ENCODE measurements at places on chromosomes 12 and 14.

- DNase-seq = no peak
These were observed 34.2 kb upstream of the PYGL start for GRCh38 chr14:50978529-50978871.

- no peak for DNase-seq
These were observed 32.3 kb upstream of the TBC1D30 start for GRCh38 chr12:64792128-64792527.

GRCh38 chr12:51721282-51721940, 127.1 kb downstream of the FIGNL2 start:
- no peak for DNase-seq

DNA sequence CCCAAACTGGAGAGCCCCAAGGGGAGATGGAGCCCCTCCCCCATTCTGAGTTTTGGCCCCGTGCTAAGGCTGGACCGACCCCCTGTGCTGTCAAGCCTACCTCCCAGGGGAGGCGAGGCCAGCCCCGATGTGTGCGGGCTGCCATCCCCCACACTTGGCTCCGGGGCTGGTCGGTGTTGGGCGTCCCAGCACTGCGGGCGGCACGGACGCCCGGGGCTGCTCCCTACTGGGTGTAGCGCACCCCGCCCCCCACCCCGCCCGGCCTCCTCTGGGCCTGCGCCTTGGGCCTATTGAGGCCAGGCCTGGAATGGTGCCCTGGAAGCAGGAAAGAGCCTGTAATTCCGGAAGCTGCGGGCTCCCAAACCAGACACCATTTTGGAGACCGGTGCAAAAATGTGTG, 2.6 kb downstream of the DCAF4 start:
- no peak for DNase-seq

- no peak for DNase-seq
These were observed 24.2 kb downstream of the GNPNAT1 start for GRCh38 chr14:52767058-52767833.

DNA sequence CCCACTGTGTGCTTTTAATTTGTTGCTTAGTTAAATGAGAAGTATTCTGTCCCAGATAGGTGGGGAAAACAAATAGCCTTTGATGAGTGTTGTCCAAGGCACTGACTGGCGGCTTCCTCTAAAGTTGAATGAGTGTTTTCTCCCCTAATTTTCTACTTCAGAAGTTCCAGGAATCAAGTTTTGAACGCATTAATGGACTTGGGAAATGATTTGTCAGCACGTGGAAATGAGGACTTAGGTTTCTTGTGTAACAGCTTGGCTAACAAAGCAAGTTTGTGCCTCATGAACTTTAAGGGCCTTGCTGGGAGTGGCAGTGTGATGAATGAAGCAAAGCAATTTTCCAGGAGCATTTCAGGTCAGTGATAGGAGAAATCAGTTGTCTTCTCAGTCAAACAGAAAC, 56.9 kb downstream of the LIN52 start:
- no peak for DNase-seq

GRCh38 chr12:56991319-56992246, 14.8 kb downstream of the ZBTB39 start:
- no peak for DNase-seq

GRCh38 chr12:107775093-107775721, 703 bp downstream of the ASCL4 start:
- no peak for DNase-seq

DNA sequence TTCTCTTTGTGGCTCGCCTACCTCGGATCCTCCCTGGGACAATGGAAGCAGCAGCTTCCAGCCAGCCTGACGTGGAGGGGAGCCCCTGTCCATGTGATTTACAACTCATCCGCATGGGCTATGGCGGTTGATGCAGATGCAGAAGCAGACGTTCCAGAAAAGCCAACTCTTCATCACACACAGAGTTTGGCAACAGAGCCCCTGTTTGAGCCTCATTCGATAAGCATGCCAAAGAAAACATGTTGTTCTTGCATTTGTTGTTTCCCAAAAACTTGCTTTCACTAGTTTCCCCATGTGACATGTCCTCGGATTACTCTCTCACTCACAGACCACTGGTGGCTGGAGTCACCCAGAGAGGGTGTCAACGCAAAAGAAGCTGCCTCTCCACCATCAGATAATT, 16.4 kb upstream of the TC2N start:
- DNase-seq = no peak

GRCh38 chr12:94650143-94651056, at the start of gene TMCC3:
TMCC3 (minus strand) TSS chr12:94650557; CDS start chr12:94650430, 127 bp downstream.
- DNase-seq = no peak

DNA sequence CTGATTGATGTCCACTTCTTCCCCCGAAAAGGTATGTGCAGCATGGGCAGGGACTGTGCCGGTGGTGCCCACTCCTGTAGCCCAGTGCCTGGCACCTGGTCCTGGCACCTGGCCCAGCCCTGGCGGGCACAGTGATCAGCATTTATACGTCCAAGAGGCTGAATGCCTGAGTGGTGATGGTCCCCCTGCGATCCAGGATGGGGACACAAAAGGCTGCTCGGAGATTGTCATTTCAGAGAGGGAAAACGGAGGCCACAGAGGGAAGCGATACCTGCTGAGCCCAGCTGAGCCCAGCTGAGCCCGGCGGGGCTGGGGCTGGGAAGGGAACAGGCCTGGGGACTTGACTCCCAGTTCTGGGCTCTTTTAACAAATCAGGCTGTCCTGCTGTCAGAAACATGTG, 55.8 kb downstream of the PRIMA1 start:
- no peak for DNase-seq

GRCh38 chr12:66149702-66150398, 19.3 kb upstream of the LLPH start:
- no peak for DNase-seq

DNA sequence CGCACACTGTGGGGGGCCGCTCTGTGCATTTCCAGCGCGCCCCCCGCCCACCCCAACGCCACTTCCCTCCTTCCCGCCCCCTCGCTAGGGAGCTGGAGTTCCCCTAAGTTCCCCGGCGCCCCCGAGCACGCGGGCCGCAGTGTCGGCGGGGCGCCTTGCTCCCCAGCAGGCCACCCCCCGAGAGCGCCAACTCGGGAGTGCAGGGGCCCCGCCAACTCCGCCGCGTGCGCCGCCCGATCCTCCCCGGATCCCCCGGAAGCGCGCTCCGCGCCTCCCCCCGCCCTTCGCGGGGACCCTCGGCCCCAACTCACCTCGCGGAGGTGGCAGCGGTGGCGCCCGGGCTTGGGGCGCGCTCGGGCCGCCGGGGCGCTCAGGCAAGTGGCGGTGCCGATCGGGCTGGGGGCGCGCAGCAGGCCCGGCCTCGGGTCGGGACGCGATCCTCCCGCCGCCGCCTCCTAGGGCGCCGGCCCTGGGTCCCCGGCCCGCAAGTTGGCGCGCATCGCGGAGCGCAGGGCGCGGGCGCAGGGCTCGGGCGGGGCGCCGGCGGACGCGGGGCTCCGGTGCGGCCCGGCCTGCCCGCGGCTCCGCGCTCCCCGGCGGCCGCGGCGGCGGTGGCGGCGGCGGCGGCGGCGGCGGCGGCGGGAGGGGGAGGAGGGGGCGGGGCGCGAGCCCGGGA, at the start of gene NCOR2:
NCOR2 (minus strand) TSS at position 616 of the 676 bp plus-strand sequence. CDS start 72,361 bp downstream, outside the sequence.
- DNase-seq = no peak

DNA sequence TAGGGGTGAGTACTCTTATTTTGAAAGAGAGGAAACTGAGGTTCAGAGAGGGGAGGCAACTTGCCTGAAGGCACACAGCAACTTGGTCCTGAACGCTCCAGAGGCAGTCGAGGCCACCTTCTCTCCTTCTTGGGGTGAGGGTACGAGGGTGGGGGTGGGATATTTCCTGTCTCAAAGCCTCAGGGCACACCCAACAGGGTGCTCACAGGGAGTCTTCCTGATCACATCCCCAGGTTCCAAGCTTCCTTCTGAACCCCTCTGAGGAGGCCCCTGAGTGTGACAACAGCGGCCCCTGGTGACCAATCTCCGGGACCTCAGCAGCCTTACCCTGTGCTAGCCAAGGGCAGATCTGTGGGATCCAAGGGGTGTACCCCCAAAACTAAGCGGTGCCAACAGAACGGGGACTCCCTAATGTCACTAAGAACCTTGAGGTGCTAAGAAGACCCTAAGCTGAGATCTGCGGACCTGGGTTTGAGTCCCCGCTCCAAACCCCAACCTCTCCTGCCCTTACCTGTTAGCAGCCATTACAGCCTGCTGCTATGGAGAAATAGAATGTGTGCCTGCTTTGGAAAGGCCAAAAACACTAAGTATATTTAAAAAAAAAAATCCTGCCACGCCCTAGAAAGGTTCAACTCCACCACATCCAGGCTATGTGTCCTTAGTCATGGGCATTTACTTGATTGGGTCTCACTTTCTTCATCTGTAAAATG, 57.9 kb downstream of the TRPV4 start:
- DNase-seq = no peak

DNA sequence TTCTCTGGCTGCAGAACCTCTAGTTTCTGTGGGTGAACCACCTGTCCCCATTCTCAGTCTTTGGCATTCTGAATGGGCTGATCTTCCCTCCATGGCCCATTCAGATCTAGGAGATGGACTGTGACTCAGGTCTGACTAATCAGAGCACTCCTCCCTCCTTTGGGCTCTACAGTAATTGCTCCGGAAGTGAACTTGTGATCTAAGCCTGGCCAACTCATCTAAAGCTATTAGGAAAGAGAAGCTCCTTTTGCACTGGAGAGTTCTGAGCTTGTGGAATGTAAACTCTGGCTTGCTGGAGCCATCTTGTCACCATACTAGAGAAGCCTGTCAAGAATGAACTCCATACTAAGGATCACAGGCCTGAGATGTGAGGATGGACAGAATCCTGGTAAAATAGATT, 168.2 kb downstream of the SUDS3 start:
- DNase-seq = no peak

- DNase-seq = no peak
These were observed 84.1 kb downstream of the FRMD6 start for GRCh38 chr14:51735851-51736250.

Data from NCI-H2081 treated with DMSO at 0.1 percent for 48 hours (cell line).